ENCODE measurements at places on chromosomes 3 and 15.

- no peak for DNase-seq
Observed at GRCh38 chr3:4467522-4467867, 426 bp upstream of the SUMF1 start.

DNA sequence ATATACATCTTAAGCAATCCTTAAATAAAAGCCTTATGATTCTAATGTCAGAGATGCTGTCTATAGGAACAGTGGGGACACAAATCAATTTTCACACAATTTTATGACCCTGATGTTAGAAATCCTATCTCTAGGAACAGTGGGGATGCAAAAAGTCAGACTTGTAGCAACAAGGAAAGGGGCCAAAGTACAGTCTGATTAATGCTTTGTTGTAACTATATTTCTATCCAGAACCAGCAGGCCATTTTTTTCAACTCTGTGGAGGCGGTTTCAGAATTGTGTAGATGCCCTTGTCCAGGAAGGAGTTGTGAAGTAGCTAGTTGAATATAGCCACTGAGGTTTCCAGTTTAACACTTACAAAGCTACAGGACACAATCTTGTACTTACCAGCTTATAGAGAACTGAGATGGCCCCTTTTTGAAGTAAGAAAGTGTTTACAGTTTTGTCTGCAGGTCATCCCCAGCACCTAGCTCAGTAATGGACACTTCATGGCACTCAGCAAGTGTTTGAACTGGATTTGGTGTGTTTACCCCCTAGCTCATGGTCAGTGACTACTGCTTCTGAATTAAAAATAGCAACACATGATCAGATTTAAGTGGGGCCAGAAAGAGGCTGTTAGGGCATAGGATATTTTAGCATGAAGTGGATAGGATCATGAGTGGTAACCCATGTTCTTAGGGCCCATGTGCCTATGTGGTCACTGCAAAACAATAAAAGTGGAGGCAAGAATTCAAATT, 54.3 kb downstream of the RAB7A start:
- no peak for DNase-seq

GRCh38 chr15:67115586-67115969, 50.2 kb downstream of the SMAD3 start:
- DNase-seq = no peak

- no peak for DNase-seq
Observed at GRCh38 chr15:35092846-35093245, 7.8 kb upstream of the NANOGP8 start.

GRCh38 chr3:99624496-99625236, 13.7 kb upstream of the COL8A1 start:
- no peak for DNase-seq

GRCh38 chr3:48694610-48695392, 9.1 kb upstream of the NCKIPSD start:
- DNase-seq = no peak

DNA sequence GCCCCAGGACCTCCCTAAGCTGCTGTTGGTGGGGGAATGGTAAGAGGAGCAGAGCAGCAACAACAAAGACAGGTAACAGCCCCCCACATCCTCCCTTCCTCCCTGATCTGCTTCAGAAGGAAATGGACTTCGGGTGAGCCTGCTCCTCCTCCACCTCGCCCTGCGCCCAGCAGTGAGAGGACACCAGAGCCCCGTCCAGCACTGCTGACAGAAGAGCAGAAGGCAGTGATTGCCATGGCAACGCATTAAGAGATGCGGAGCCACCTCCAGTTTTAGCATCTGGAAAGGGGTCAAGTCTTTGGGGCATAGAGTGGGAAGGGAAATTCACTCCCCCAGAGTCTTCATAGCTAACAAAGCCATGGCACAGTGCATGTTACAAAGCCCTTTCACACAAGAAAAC, 77.6 kb upstream of the HRH1 start:
- DNase-seq = no peak

DNA sequence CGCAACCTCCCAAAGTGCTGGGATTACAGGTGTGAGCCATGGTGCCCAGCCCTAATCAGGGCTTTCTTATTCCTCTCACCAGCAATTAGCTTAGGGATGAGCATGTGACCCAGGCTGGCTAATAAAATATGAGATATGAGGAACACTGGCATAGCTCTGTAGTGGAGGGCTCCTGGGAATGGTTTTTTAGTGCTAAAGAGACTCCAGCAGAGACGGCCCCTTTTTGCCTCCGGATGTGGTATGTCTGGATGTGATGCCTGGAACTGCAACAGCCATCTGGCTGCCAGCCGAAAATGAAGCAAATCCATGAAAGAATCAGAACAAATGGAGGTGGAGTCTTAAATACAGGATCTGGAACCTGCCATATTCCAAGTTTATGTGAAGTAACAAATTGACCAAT, 69.1 kb upstream of the MAGI1 start:
- DNase-seq = no peak

DNA sequence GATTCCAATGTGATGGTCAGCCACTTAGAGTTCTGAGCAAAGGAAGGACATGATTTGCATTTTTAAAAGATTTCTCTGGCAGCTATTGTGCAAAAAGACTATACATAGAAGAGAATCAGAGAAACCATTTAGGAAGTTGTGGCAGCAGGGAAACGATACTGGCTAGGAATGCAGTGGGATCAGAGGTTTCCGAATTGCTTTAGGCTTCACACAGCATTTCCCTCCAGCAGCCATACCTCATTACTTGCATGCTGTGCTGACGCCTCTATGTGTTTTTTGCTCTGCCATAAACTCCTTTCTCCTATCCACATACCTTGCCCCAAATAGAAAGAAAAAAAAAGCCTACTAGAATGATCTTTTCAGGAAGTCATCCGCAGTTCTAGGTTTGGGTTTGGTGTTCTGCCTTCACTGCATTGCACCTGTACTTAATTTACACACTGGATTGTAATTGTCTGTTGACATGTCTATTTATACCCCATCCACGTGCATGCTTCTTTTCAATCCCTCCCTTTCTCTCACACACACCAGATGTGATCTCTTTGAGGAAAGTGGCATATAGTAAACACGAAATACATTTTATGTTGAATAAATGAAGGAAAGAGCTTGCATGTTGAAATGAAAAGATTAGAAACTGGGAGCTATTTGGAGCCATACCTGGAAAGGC, 860.3 kb upstream of the SEMA6D start:
- DNase-seq = no peak

GRCh38 chr3:152937234-152937633, 102.3 kb downstream of the P2RY1 start:
- no peak for DNase-seq

DNA sequence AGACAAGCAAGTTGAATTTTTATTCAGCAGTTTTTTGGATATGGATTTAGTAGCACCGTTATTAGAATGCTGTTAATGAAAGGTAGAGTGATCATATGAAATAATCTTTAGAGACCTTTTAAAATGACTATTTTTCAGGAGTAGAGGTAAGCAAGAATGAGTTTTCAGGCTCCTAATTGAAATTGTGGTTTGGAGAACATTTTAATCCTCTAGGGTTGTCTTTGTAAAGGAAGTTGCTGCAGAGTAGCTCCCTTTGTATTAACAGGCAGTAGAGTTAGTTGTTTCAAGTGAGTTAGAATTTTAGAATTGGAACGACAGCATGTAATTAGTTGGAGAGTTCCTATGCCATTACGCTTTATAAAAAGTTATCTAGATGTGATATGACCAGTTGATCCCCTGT, 27.2 kb upstream of the EDEM1 start:
- no peak for DNase-seq

- DNase-seq = no peak
Observed at GRCh38 chr3:157786211-157786610, 283.0 kb upstream of the VEPH1 start.

Data from activated naive CD4-positive, alpha-beta T cell (primary cell).